B cell (primary cell): ENCODE measurements at places on chromosomes 13 and 19.
A peak's percentile ranks its signal among the peaks of the same experiment; 100 is the strongest.

GRCh38 chr13:102718746-102719145 lies 23.9 kb upstream of the METTL21C start:
- no peak for DNase-seq

- DNase-seq, result no peak
Observed at GRCh38 chr13:43136920-43137575, 113.7 kb downstream of the DNAJC15 start.

- DNase-seq, result no peak
Observed at GRCh38 chr13:23739596-23739995, 149.6 kb downstream of the MIPEP start.

DNA sequence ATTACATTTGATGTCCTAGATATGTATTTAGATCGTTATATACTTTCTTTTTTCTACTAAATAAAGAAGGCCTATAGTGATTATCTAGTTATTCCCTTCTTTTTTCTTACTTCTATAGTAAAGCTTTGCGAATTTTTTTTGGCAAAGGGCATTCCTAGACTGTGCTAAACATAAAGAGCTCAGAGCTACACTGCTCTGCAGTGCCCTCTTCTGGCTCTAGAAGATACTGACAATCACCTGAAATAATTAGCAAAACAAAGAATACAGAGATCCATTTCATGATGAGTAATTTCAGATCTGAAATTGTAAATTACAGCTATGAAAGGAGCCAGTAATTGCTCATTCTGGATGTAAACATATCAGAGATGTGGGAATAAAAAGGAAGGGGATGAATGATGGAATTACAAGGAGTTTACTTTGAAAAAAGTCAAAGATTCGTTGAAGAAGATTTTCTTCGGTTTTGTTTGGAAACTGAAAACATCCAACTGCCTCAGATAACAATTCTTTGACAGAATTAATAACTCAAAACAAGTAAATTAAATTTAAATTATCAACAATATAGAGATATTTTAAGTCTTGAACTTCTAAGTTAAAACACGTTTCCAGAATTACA lies 288.5 kb downstream of the NALCN start:
- peak; percentile 31 for DNase-seq

- peak; percentile 21 for DNase-seq
Observed at GRCh38 chr13:95239283-95239682, 62.0 kb downstream of the ABCC4 start.

DNA sequence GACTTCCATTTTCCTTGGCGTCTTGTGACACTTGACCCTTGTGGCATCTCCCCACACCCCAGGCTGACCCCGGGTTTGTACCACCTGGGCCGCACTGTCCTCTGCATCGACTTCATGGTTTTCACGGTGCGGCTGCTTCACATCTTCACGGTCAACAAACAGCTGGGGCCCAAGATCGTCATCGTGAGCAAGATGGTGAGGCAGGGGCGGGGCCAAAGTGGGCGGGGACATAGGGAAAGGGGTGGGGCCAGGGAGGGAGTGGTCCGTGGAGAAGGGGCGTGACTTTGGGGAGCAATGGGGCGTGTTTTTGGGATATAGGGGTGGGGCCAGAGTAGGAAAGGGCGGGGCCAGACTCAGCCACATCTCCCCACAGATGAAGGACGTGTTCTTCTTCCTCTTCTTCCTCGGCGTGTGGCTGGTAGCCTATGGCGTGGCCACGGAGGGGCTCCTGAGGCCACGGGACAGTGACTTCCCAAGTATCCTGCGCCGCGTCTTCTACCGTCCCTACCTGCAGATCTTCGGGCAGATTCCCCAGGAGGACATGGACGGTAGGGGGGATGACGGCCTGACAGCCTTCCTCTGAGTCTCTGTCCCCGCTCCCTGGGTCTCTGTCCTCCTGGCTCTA lies 42.8 kb downstream of the TRPM4 start:
- no peak for DNase-seq

GRCh38 chr13:32438871-32439270 lies 10.9 kb upstream of the N4BP2L1 start:
- DNase-seq, result no peak

- DNase-seq, result no peak
Observed at GRCh38 chr13:79456051-79456450, 24.9 kb upstream of the NDFIP2 start.

- DNase-seq, result no peak
Observed at GRCh38 chr13:27296496-27296895, 25.9 kb downstream of the RASL11A start.

DNA sequence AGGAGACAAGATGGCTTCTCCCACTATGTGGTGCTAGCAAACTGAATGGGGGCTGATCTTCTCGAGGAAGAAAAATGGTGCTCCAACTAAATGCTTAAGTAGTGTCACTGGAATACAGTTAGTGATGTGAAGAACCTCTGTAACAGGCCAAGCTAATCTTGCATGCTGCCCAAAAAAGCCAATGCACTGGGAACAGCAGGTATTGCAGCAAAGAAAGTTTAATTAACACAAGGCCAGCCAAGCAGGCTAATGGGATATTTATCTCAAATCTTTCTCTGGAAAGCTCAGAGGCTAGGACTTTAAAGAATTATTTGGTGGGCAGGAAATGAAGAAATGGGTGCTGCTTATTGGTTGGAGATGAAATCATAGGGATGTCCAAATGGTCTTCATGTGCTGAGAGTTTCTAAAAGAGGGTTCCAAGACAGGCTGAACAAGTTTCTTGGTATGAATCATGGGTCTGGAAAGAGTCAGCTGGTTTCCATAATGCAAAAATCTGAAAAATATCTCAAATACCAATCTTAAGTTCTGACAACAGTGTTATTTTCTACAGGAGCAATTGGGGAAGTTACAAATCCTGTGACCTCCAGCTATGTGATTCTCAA lies 1550.5 kb downstream of the SLITRK5 start:
- no peak for DNase-seq

- no peak for DNase-seq
Observed at GRCh38 chr13:113417008-113417751, 36.1 kb downstream of the ADPRHL1 start.

DNA sequence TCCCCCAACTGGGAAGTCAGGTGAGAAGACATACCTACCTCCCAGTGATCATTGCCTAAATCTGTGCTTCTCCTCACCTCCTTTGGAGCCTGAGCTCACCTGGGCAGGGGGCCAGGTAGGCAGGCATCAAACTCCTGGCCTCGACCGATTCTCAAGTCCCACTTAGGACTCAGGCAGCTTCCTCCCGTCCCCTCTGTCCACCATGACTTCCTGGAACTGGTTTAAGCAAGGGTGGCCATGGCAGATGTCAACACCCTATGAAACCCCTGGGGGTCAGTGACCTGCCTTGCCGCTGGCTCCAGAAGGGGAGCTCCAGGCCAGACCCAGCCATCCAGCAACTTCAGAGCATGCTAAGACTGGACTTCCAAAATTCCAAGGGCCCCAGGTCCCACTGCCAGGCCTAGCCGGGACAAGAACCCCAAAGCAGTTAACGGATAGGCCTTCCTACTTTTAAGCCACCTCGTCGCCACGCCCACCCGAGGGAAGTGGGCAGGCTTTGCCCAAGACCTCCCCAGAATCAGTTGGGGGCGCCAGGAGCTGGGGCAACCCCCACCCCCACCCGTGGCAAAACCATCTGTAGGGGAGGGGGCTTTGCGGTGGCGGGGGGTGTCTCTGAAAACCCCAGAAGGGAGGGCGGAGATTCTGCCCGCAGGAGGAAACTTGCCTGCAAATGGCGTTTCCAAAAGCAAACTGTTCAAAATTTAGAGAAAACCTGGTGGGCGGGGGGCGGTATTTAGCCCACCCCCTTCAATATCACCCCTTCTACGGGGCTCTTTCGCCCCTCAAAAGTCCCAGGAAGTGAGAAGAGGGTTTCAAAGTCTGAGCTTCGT lies 657 bp downstream of the PLIN3 start:
- DNase-seq, result peak; percentile 69

- no peak for DNase-seq
Observed at GRCh38 chr19:2982983-2983350, 5.6 kb downstream of the TLE6 start.

DNA sequence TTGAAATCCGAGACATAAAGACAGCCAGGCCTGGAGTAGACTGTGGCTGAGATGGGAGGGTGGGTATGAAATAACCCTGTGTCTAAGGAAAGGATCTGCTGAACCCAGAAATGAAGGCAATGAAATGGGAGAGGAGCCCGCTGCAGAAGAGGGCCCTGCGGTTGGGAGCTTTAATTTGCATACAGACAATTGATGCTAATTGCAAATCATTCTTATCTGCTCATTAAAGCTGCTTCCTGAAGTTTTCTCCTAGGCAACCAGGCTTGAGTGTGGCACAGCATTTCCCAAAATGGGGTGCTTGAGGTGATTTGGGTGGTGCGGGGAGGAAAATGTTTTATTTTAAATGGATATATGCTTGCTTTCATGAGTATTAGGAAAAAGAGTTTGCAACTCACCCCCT lies 55.4 kb downstream of the DPF1 start:
- DNase-seq, result no peak

DNA sequence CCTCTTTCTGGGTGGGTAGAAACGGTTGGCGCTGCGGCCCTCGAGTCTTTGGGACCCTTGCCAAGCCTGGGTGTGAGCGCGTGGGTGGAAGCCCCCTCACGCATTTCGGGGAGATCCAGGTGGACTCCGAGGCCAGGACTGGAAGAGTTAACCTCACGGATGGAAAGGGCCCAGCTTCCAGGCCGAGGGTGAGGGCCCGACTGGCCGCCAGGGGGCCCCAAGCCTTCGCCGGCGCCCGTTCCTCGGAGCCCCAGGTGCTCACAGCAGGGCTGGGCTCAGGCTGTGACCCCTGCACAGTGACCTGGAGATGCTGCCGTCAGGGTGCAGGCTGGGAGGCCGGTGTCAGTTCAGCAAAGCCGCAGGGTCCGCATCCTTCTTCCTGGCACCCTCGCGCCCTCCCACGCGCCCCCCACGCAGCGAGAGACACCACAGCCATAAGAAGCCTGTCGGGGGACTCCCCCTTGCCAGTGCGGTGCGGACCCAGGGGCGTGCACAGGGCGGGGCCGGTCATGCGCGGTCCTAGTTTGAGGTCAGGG lies 34.2 kb upstream of the TMEM255B start:
- DNase-seq, result peak; percentile 88

DNA sequence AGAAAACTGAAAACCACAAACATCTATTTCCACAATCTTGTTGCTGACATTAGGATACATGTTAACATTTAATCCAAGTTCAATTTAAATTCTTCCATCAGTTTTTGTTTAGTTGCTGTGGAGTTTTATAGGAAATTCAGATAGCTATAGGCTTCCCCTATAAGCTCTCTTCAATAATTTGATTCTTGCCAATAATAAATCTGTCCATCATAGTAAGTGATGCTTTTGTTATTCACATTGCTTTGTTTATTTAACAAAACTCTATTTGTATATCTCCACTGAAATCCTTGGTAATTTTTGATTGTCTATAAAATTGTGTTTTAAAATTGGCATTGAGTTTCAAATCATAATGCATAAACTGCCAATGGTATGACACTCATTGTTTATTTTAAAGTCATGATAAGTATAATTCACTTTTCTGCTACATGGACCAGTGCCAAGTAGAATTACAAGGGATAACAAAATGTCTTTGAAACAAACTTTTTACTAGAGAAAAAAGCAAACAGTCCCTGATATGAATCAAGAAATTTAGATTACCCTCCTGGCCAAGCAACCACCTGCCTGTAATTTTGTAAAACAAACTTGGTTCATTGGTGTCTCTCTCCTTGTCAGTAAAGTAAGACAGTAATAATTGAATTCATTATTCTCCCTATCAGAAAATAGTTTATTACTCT lies 577.3 kb upstream of the GPC6 start:
- no peak for DNase-seq

DNA sequence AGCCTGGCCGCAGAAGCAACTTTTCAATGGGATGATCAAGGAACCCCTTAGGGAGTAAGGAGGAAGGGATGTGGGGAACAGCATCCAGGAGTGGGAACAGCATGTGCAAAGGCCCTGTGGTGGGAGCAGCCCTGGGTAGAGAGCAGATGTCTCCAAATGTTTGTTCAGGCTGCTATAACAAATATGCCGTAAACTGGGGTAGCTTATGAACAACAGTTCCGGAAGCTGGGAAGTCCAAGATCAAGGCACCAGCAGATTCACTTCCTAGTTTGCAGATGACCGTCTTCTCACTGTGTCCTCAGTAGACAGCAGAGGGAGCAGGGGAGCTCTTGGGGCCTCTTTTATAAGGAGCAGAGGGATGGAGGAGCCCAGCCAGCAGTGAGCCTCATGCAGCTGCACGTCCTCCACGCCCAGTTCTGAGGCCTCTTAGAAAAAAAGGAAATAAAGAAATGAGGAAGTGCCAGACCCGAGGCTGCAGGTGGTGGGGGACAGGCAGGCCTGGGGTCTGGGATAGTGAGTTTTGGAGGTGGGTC lies 4.2 kb upstream of the LRRC25 start:
- peak; percentile 63 for DNase-seq

- DNase-seq, result no peak
Observed at GRCh38 chr19:56404705-56405056, 549 bp downstream of the ZNF583 start.

DNA sequence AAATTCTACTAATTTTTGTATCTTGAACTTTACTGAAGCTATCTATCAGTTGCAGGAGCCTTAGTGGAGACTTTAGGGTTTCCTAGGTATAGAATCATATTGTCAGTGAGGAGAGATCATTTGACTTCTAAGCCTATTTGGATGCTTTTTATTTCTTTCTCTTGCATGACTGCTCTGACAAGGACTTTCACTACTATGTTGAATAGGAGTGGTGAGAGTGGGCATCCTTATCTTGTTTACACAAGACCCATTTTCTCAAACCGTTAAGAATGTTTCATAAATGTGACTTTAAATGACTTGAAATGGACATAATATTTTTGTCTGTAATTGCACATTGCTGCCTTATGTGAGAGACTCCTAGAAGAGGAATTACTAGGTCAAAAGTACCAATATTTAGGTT lies 17.9 kb upstream of the CSNK1A1L start:
- no peak for DNase-seq

DNA sequence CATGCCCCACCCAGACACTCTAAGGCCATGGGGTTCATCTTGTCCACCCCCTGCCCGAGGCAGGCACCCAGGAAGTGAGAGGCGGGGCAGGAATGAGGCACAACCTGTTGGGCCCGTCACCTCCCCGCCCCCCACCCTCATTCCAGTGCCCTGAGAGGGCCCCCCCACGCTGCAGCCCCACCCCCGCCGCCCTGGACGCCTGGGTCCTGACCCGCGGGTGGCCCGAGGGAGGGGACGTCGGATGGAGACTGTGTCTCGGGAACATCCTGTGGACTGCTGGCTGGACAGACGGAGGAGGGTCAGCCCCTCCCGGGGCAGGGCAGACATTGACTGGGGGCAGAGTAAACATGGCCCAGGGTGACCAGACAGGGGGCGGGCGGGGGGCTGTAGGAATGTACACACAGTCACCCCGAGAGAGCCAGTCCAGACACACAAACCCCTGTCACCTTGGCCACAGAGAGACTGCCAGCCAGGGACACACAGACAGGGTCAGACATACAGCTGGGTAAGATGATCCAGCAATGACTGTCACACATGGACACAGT lies 7.4 kb upstream of the JUNB start:
- no peak for DNase-seq
